Hepatic stellate cell (primary cell): ENCODE measurements at places on chromosomes 7 and 10.

DNA sequence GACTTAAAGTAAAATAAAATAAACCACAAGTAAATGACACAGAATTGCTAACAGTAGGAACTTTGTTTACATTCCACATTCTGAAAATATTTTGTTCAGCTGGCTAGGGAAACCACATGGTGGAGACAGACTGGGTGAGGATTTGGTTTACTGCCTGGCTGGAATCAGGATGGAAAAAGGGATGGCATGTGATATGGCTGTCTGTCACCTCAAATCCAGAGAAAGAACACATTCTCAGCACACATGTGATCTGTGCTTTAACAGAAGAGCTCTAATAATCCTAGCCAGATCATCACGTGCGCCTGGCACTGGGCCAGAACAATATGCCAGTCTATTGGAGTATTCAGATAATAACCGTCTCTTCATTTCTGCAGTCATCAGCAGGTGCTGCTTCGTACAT, 90.9 kb upstream of the PIP4K2A start:
- peak; percentile 53 for DNase-seq

- DNase-seq: no peak
Observed at GRCh38 chr7:86785641-86786040, 141.9 kb downstream of the GRM3 start.

- DNase-seq: no peak
Observed at GRCh38 chr7:96196676-96197075, 125.2 kb downstream of the SLC25A13 start.

GRCh38 chr10:115710136-115710535, 562.9 kb downstream of the GFRA1 start:
- no peak for DNase-seq

DNA sequence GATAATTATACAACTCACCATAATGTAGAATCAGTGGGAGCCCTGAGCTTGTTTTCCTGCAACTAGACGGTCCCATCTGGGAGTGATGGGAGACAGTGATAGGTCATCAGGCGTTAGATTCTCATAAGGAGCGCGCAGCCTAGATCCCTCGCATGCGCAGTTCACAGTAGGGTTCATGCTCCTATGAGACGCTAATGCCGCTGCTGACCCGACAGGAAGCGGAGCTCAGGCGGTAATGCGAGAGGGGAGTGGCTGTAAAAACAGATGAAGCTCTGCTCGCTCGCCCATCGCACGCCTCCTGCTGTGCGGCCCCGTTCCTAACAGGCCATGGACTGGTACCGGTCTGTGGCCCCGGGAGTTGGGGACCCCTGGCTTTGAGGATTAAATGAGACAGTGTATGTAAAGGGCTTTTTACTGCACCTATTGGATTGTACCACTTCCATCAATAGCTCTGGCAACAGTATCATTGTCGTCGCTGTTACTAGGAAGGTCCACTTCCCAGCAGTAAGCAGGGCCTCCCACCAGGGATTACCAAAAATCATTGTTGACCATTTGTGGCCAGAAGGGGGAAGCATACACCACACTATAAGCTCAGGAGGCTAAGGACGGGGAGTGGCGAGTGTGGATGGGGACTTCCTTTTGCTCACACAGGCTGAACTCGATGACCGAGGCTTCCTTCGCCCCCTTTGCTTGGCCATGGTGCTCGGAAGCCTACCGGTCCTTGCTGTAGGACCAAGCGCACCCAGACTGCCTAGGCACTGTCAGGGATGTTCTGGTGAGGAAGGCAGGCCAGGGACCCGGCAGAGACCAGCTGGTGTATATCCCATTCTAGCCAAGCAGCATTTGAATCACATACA, 26.4 kb downstream of the AKR1B1 start:
- peak; percentile 91 for DNase-seq

DNA sequence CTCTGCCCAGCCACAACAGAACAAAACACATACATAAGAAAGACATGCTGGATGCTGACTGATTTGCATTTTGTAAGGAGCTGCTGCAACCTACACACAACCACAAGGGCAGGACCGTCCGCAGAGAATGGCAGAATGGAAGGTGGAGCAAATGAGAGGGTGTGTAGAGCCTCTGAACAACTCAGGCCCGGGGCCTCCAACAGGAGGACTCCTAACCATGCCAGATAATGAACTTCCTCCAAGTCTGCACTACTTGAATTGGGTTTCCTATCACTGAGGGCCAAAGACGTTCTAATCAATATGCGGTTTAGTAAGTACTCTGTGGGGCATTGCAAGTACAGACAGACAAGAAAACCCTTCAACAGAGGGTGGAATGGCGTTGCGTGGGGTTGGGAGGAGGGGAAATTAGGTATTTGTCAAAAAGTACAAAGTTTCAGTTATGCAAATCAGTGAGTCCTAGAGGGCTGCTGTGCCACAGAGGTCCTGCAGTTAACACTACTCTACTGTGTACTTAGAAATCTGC, 14.6 kb downstream of the VOPP1 start:
- no peak for DNase-seq

DNA sequence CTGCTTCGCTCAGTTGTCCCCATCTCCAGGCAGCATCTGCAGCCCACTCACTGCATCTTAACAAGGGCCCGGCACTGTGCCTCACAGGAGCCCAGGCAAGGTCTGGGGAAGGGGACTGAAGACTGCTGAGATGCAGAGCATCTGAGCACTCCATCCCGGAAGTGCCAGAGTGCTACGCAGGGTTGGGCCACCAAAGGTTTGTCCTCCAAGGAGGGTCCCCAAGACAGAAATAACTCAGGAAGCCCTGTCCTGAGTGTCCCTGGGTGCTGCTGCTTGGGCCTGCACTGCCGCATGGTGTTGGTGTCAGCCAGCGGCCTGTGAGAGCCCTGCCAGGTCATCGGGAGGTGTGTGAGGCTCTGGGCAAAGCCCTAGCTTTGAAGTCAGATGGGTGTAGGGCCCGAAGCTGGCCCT, 288.2 kb upstream of the ZMIZ1 start:
- no peak for DNase-seq

GRCh38 chr7:42928754-42929153, 3.2 kb downstream of the PSMA2 start:
- DNase-seq: no peak

DNA sequence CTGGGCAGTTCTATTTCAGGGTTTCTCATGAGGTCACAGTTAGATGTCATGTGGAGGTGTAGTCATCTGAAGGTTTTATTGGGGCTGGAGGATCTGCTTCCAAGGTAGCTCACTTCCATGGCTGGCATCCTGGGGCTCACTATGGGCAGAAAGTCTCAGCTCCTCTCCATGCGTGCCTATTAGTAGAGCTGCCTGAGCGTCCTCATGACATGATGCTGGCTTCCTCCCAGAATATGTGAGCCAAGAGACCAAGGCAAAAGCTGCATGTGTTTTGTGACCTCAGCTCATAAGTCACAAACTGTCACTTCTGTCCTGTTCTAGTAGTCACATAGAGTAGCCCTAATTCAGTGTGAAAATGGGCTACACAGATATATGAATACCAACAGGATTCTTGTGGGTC, 524.4 kb downstream of the SUGCT start:
- DNase-seq: no peak

GRCh38 chr10:69640196-69640980, 10.3 kb downstream of the FAM241B start:
- DNase-seq: no peak

DNA sequence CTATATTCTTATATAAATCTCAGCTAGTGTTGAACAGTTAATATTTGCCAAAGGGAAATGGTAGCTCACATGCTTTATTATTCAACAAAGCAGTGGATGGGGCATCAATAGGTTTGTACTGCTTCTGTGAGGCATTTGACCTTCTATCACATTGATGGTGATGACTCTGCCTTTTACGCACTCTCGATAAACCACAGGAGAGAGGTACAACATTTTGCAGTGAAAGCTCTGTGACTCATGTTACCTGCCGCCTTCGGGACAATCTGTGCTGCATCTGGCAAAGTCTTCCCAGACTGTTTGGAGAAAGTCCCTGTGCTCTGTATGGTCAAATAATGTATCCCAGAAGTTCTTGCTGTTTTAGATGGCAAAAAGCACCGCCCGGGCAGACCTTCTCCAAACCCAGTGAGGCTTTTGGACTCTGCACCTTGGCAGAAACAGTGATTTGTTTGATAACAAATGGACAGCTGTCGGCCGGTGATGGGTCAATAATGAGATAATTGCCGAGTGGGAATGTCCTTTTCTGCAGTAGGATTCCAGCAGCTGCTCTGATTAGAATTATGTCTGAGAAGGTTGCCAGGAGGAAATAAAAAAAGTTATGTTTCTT, 61.0 kb downstream of the PLPP4 start:
- no peak for DNase-seq

- peak; percentile 4 for DNase-seq
Observed at GRCh38 chr7:7996568-7996967, 28.0 kb downstream of the GLCCI1 start.

GRCh38 chr10:98411166-98411565, 3.8 kb downstream of the PYROXD2 start:
- no peak for DNase-seq

GRCh38 chr7:112308974-112309373, 102.5 kb downstream of the ZNF277 start:
- no peak for DNase-seq
